Activated T-cell treated with anti-CD3 and anti-CD28 coated beads, Interleukin-2, amount 50 U/mL, for 24 hours (primary cell): ENCODE measurements at places on chromosomes 1 and 21.
A peak's percentile ranks its signal among the peaks of the same experiment; 100 is the strongest.

DNA sequence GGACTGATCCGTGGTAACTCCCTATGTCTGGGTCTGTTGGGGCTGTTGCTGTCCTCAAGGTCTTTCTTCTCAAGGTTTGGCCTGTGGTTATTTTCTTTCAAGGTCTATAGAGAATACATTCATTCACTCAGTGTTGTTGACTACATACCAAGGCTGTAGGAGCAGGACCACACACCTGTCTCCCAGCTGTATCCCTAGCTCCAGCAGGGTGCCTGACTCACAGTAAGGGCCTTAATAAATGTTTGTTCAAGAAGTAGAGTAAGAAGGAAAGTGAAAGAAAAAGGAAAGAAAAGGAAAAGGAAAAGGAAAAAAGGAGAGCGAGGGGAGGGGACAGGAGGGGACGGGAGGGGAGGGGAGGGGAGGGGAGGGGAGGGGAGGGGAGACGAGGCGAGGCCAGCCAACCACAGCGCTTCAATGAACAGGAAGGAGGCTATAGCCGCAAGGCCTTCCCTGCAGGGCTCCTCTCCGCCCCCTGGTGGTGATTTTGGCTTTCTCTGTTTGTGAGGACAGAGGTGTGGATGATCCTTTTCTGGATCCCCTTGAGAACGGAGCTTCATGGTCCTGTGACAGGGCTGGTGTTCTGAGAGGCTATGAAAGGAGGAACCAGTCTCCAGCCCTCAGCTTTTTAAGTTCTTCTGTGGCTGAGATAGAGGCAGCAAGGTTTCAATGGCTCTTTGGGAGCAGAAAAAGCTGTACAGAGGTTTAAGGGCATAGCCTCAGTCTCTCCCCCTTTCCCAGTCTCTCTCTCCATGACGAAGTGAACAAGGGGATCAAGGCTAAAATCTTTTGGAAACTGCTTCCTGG is 30.6 kb upstream of the LCE5A start:
- H3K27me3 ChIP-seq = no peaks in the 10 kb centered on the region
- peaks cover 10% of the 10 kb centered on the region for H3K4me1 ChIP-seq
- peaks cover 2% of the 10 kb centered on the region for H3K36me3 ChIP-seq
- H3K27ac ChIP-seq = peak overlapping the region; percentile 11
- peak; percentile 71 for DNase-seq
- H3K4me3 ChIP-seq = no peak overlapping the region

- no peak overlapping the region for H3K4me3 ChIP-seq
- no peaks in the 10 kb centered on the region for H3K4me1 ChIP-seq
- no peaks in the 10 kb centered on the region for H3K27me3 ChIP-seq
- H3K36me3 ChIP-seq = no peaks in the 10 kb centered on the region
Measured at GRCh38 chr1:188906921-188907641, 1570.6 kb downstream of the BRINP3 start.

DNA sequence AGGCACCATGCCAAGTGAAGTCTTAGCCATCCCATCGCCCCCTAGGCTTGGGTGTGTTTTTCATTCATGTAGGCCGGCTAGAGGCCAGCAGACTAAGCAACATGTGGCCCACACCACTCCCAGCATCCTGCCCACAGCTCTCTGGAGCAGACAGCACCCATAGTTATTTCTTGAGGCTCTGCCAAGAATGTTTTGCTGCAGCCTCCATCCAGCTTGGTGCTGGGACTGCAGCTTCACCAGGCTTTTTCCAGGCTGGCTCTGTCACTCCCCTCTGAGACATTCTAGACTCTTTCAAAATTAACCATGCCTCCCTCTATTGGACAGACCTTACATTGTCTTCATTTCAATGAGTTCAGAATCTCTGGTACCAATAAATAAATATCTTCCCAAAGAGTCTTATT is 104.2 kb downstream of the DUSP10 start:
- no peaks in the 10 kb centered on the region for H3K27me3 ChIP-seq
- no peak overlapping the region for H3K27ac ChIP-seq
- H3K36me3 ChIP-seq = no peaks in the 10 kb centered on the region
- H3K4me3 ChIP-seq = no peak overlapping the region

DNA sequence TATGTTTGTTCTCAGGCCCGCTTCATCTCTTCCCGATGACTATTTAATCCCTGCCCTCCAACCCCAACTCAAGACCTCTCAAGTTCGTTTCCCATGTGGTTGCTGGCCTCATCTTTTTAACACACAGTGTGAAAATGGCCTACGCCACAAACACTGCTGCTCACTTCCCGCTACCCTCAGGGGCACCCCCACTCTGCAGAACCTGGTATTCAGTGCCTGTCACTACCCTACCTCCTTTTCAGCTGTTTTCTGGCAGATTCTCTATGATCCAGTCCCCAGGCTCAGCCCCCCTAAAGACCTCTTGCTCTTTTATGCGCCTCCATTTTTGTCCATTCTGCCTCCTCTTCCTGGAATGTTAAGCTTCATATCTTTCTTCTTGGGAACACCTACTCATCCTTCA is 152.6 kb upstream of the C1orf174 start:
- no peak for DNase-seq
- peaks cover 2% of the 10 kb centered on the region for H3K4me1 ChIP-seq
- H3K27ac ChIP-seq = peak overlapping the region; percentile 4
- no peak overlapping the region for H3K4me3 ChIP-seq

DNA sequence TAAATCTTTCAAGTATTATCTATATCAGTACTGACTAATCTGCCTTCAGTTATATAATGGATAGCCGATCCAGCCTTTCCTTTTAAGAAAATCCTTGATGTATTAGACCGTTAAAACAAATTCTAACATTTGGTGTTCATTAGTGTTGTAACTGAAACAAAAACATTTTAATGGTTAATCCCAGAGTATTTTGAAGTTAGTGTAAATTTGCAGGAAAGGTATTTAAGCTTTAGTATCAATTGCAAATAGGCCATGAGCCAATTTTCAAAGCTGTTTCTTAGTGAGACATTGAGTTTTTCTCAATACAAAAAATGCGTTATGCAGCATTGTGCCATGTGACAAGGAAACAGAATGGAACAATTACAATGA is 29.6 kb downstream of the DISP1 start:
- H3K27me3 ChIP-seq = no peaks in the 10 kb centered on the region
- no peak overlapping the region for H3K4me3 ChIP-seq
- DNase-seq = no peak
- H3K27ac ChIP-seq = no peak overlapping the region

DNA sequence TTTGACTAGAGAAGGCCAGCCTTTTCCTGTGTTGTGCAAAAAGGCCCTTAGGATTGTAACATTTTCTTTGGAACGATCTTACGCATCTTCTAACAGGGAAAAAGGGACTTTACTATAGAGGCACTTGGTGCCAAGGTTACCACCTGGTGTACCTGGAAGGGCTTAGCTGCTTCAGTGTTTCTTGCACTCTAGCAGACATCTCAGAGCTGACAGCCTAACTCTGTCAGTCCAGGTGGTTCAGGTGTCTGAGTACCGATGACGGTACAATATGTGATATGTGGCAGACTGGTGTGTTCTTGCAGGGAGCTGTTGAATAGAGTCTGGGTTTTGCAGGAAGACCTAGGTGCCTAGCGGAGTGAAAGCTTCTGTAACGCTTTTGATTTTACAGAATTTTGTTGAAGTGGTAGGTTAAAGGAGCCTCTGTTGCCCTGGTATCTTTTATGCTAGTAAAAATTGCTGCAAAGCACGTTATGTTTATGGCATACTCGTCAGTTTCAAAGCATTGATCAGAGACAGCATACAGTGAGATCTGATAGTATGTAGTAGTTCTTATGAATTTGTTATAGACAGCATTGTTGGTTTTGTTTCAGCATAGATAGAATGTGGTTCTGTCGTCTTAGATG is 1.4 kb downstream of the MAGI3 start:
- H3K36me3 ChIP-seq = peaks cover 8% of the 10 kb centered on the region
- H3K4me3 ChIP-seq = peak overlapping the region; percentile 84
- H3K27ac ChIP-seq = peak overlapping the region; percentile 62
- peaks cover 18% of the 10 kb centered on the region for H3K27me3 ChIP-seq
- DNase-seq = peak; percentile 32
- peaks cover 29% of the 10 kb centered on the region for H3K4me1 ChIP-seq

GRCh38 chr1:55580845-55581332 is 365.7 kb upstream of the USP24 start:
- no peaks in the 10 kb centered on the region for H3K36me3 ChIP-seq
- H3K27ac ChIP-seq = no peak overlapping the region
- DNase-seq = no peak
- H3K27me3 ChIP-seq = peaks cover 12% of the 10 kb centered on the region
- no peaks in the 10 kb centered on the region for H3K4me1 ChIP-seq
